ENCODE measurements at places on chromosomes 7 and 10.

- DNase-seq = no peak
Observed at GRCh38 chr7:102966465-102966864, 53.7 kb downstream of the LRRC17 start.

DNA sequence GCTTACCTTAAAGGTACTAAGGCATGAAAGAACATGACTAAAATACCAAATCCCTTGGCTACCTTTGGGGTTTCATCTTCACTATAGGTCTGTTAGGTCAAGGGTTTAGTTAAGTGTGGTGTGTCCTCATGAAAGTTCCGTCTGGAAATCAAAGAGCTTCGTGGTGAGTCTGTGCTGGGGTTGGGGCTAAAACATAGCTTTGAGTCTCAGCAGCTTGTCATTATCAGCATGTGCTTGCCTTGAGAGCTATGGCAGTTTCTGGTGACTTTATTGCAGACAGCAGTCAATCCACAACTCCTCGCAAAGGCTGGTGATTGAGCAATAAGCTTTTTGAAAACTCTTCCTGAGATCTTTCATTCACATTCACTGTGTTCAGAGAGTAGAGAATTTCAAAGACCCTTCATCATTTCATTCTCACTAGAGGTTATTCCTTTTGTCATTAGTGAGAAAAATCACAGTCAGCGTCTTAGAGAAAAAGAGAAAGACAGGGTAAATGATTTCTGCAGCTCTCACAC is 53.2 kb upstream of the CCDC6 start:
- no peak for DNase-seq

DNA sequence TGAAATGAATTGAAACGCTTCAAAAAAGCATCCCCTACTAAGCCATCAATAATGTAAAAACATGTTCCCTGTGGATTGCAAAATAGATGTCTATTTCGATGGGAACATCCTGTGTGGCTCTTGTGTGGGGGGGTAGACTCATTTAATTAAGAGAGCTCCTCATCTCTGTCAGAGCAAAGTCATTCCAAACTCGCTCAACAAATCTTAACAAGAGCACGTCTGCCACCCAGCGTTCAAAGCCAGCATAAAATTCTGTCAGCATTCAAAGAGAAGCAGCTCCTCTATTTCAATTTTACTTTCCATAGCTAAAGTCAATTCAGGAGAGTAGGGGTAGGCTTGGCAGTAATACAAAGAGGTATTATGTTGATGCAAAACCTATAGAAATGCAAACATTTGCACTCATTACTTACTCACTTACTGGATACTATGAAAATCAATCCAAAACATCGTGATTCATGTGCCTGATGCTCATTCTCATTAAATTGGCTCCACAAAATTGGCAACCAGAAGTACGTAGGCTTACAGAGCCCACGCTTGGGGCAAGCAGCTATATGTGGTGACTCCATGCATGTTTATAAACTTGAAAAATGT is 114.9 kb downstream of the IPMK start:
- DNase-seq = no peak

GRCh38 chr10:101563007-101563406 is 25.1 kb downstream of the POLL start:
- DNase-seq = no peak

GRCh38 chr10:24513155-24513554 is 210.5 kb downstream of the ARHGAP21 start:
- no peak for DNase-seq

GRCh38 chr10:16182144-16182543 is 254.7 kb upstream of the PTER start:
- DNase-seq = no peak
